ENCODE measurements at places on chromosomes 2 and 18.

- no peak for DNase-seq
These were observed 44.2 kb upstream of the ARL5A start for GRCh38 chr2:151872463-151872862.

DNA sequence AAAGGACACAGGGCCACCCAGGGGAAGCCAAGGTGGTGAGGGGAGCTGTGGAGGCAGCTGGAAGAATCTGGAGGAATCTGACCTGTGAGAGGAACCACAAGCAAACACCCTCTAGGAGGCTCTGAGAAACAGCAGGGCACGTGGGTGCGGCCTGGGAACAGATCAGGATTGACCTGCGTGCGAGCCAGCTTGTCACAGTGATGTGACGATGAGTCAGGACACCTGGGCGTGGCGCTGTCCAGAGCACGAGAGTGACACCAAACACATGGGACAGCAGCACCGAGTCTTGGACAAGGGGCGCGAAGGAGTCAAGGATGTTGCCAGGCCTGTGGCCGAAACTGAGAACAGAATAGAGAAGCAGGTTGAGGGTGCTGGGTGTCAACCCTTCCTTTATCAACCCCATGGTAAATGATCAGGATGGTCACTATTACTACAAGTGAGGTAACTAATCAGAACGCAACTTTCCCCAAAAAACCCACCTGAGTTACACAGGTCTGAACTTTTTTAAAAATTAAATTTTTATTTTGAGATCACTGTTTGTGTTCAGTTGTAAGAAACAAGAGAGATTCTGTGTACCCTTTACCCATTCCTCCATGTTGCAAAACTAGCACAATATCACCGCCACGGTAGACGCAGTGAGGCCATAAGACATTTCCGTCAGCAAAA is 637 bp upstream of the SFT2D3 start:
- no peak for DNase-seq

- no peak for DNase-seq
These were observed 71.6 kb upstream of the ACAA2 start for GRCh38 chr18:49884959-49885358.

- peak; percentile 14 for DNase-seq
These were observed 2.4 kb downstream of the CYP26B1 start for GRCh38 chr2:72145289-72145657.

GRCh38 chr2:237118025-237118424 is 32.3 kb downstream of the COPS8 start:
- DNase-seq, result no peak

DNA sequence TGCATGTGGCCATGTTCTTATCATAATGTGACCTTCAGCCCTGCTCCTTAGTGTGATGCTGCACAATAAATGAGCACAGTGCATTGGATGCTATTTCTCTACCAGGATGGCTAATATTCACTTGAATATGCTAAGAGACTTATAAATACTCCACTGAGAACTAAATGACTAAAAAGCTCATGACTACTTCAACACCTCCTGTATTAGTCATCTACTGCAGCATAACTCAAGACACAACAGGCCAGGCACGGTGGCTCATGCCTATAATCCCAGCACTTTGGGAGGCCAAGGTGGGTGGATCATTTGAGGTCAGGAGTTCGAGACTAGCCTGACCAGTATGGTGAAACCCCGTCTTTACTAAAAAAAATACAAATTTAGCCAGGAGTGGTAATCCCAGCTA is 213.4 kb downstream of the RND3 start:
- DNase-seq, result no peak
